ENCODE measurements at places on chromosomes 6 and 20. TPM values are rescaled to one million over a fixed set of nuclear protein-coding genes. Genes with fewer than 3 reads are reported as not detected.

ZNF292 gene
- total RNA-seq, result 3.2 TPM

OR2J3 gene
- not detected for total RNA-seq

TFAP2A gene
- total RNA-seq, result 16.4 TPM

TMEM170B gene
- total RNA-seq, result 0.80 TPM

MYH7B gene
- total RNA-seq, result 0.04 TPM

MROH8 gene
- total RNA-seq, result 0.81 TPM

FAM83C gene
- 0.05 TPM for total RNA-seq

FERMT1 gene
- 17.0 TPM for total RNA-seq

CRISP3 gene
- total RNA-seq, result not detected

PCK1 gene
- total RNA-seq, result 0.05 TPM

C20orf141 gene
- total RNA-seq, result 0.36 TPM

TREM2 gene
- total RNA-seq, result not detected

ZSCAN23 gene
- not detected for total RNA-seq
